ENCODE measurements at places on chromosomes 1 and 21. TPM values are rescaled to one million over a fixed set of nuclear protein-coding genes. Genes with fewer than 3 reads are reported as not detected.

DNA sequence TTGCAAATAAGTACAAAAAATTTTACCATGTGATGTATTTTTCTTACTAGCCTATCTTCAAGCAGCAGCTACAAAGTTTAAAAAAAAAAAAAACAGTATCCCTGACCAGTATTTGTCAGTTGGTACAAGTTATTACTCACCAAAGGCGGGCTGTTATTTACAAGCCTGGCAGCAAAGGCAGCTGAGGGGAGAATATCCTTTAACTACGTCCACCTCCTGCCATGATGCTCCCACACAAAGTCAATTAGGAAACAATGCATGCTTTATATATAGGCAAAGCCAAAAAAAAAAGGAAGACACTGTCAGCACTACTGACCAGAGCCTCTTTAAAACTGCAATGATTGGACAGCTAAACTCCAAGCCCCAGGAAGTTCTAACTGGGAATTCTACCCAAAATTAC is 13.7 kb downstream of the PSMA5 start:
- DNase-seq, result no peak
- H3K27me3 ChIP-seq, result no peaks in the 10 kb centered on the region
- peaks cover 26% of the 10 kb centered on the region for H3K4me1 ChIP-seq
- peaks cover 65% of the 10 kb centered on the region for H3K36me3 ChIP-seq

GRCh38 chr1:232705815-232706575 is 76.1 kb upstream of the SIPA1L2 start:
- no peak overlapping the region for H3K4me3 ChIP-seq
- H3K27me3 ChIP-seq, result peaks cover 2% of the 10 kb centered on the region
- no peaks in the 10 kb centered on the region for H3K36me3 ChIP-seq
- peaks cover 6% of the 10 kb centered on the region for H3K4me1 ChIP-seq
- no peak for DNase-seq
- H3K27ac ChIP-seq, result no peak overlapping the region

- H3K4me1 ChIP-seq, result peaks cover 27% of the 10 kb centered on the region
- no peak overlapping the region for H3K27ac ChIP-seq
- no peak for DNase-seq
- no peak overlapping the region for H3K4me3 ChIP-seq
- H3K27me3 ChIP-seq, result no peaks in the 10 kb centered on the region
Measured at GRCh38 chr1:145785547-145785946, 38.3 kb downstream of the RNF115 start.

DNA sequence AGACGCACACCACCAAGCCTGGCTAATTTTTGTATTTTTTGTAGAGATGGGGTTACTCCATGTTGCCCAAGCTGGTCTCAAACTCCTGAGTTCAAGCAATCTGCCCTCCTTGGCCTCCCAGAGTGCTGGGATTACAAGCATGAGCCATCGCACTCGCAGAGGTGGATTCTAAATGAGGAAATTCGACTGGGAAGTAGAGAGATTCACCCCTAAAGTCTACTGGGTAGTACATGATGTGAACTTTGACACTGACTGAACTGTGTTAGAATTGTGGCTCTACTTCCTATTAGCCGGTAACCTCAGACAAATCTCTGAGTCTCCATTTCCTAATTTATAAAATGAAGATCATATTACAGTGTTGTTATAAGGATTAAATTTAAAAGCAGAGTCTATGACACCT is 276.0 kb upstream of the NR5A2 start:
- H3K27ac ChIP-seq, result no peak overlapping the region
- no peak for DNase-seq
- no peak overlapping the region for H3K4me3 ChIP-seq
- H3K4me1 ChIP-seq, result no peaks in the 10 kb centered on the region
- H3K27me3 ChIP-seq, result peaks cover 3% of the 10 kb centered on the region

GJB4 gene
- total RNA-seq, result not detected

BCAR3 gene
- total RNA-seq, result 0.82 TPM

DNA sequence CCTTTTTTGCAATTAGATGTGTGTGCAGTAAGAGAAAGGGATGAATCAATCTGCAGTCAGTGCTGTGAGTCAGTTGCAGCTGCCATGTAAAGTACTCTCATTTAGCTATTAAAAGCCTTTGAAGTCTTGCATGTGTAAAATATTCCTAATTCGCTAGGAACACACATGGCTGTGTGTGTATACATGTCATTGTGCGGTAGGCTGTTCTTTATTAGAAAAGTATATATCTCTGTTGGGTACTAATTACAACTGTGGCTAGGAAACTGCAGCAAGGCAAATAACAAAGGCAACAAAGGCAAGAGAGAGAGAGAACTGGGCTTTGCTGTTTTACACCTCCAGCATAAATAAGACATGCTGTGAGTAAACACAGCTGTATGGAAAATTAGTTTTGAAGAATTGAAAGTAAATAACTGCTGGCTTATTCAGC is 41.7 kb downstream of the EPB41 start:
- H3K27ac ChIP-seq, result no peak overlapping the region
- H3K4me3 ChIP-seq, result no peak overlapping the region
- H3K36me3 ChIP-seq, result no peaks in the 10 kb centered on the region
- peaks cover 41% of the 10 kb centered on the region for H3K4me1 ChIP-seq
- H3K27me3 ChIP-seq, result no peaks in the 10 kb centered on the region

GRCh38 chr1:180234369-180235076 is 4.5 kb downstream of the LHX4 start:
- H3K4me1 ChIP-seq, result peaks cover 35% of the 10 kb centered on the region
- no peak for DNase-seq
- no peak overlapping the region for H3K27ac ChIP-seq
- no peaks in the 10 kb centered on the region for H3K36me3 ChIP-seq
- no peak overlapping the region for H3K4me3 ChIP-seq
- peaks cover 80% of the 10 kb centered on the region for H3K27me3 ChIP-seq

TMEM53 gene
- total RNA-seq, result 6.5 TPM

DNA sequence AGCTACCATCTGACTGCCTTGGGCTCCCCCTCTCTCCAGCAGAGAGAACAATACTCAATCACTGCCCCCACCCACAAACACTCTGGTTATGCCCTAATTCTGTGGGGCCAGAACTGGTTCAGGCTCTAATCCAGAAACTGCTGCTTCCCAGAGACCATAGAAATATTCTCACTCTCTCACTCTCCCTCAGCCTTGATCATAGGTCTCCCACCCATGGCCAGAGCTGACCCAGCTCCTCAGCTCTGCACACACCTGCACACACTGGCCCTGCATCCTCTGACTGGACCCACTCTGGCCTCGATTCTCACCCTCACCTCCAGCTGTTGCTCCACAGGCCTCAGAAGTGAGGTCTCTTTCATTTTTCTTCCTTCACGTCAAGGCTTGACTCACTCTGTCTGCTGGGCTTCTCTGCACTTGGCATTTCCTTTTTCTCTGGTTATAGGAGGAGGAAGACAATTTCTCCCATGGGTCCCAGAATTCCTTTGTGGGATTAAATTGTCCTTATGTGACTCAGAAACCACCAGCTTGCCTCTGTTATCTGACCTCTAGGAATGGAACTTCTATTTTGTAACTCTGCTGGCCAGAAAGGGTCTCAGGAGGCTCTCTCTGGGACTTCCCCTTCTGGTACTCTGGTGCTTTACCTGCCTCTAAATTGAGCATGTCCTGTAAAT is 15.6 kb upstream of the ZMYM6 start:
- no peak overlapping the region for H3K4me3 ChIP-seq
- no peak overlapping the region for H3K27ac ChIP-seq
- H3K4me1 ChIP-seq, result no peaks in the 10 kb centered on the region

DNA sequence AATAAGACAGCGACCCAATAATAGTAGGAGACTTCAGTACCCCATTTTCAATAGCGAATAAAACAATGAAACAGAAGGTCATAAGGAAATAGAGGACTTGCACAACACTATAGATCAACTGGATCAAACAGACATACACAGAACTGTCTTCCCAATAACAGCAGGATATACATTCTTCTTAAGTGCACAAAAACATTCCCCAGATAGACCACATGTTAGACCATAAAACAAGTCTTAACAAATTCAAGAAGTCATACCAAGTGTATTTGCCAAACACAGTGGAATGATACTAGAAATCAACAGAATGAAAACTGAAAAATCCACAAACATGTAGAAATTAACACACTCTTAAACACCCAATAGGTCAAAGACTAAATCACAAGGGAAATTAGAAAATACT is 78.0 kb downstream of the LBR start:
- no peaks in the 10 kb centered on the region for H3K4me1 ChIP-seq
- no peak overlapping the region for H3K27ac ChIP-seq
- no peaks in the 10 kb centered on the region for H3K36me3 ChIP-seq
- peaks cover 11% of the 10 kb centered on the region for H3K27me3 ChIP-seq

DNA sequence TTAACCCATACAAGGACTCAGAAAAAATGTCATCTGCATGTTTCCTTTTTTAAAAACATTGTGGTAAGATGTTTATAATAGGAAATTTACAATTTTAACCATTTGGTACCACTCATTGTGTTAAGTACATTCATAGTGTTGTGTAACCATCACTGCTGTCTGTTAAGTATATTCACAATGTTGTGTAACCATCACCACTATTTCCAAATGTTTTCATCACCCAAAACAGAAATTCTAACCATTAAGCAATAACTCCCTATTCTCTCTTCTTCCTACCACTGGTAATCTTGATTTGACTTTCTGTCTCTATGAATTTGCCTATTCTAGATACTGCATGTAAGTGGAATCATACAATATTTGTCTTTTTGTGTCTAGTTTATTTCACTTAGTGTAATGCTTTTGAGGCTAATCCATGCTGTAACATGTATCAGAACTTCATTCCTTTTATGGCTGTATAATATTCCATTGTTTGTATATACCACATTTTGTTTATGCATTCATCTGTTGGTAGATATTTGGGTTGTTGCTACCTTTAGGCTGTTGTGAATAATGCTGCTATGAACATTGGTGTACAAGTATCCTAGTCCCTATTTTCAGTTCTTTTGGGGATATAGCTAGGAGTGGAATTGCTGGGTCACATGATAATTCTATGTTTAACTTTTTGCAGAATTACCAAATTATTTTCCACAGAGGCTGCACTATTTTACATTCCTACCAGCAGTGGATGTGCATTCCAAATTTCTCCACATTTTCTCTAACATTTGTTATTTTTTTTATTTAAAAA is 14.1 kb downstream of the HIPK1 start:
- peaks cover 76% of the 10 kb centered on the region for H3K4me1 ChIP-seq
- no peaks in the 10 kb centered on the region for H3K27me3 ChIP-seq
- peaks cover 39% of the 10 kb centered on the region for H3K36me3 ChIP-seq
- H3K4me3 ChIP-seq, result no peak overlapping the region
- no peak overlapping the region for H3K27ac ChIP-seq
- DNase-seq, result no peak

ZNF678 gene
- 7.4 TPM for total RNA-seq

GRCh38 chr1:220552672-220553260 is 24.8 kb downstream of the MARK1 start:
- H3K4me3 ChIP-seq, result no peak overlapping the region
- H3K27ac ChIP-seq, result no peak overlapping the region
- DNase-seq, result no peak
- H3K36me3 ChIP-seq, result no peaks in the 10 kb centered on the region

LHX8 gene
- not detected for total RNA-seq

- peaks cover 2% of the 10 kb centered on the region for H3K36me3 ChIP-seq
- no peak overlapping the region for H3K27ac ChIP-seq
- peaks cover 3% of the 10 kb centered on the region for H3K27me3 ChIP-seq
- no peak overlapping the region for H3K4me3 ChIP-seq
- DNase-seq, result no peak
Measured at GRCh38 chr1:166490437-166490991, 323.7 kb upstream of the FAM78B start.

C1orf141 gene
- total RNA-seq, result 0.70 TPM

APOBEC4 gene
- total RNA-seq, result not detected

DNA sequence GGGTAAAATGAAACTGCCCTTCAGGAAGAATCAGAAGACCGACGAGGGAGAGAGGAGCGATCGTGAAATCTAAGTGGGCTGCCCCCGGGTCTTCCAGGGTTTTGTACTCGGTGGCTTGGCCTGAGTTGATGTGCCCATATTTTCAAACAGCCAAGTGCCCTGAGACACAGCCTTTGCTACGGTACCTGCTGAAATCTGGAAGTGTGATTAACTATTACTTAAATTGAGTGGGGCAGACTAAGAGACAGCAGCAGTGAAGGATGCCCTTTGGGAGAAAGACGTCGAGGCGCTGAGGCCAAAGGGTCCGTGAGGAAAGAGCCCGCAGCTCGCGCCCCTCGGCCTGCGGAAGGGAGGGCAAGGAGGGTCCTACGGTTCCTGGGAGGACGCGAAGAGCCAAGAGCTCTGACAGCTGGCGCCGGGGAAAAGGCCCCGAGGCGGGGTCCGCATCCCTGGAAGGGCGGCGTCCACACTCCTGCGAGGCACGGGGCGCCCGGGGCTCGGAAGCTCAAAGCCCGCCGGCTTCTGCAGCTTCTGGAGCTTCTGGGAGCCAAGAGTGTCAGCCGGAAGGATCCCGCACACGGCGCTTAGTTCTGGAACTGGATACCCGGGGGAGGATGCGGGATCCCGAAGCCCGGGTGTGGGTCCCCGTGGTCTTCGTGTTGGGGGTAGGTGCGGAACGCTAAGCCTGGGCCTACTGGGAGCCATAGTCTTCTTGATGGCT is 15.4 kb upstream of the RNU1-4 start:
- H3K4me1 ChIP-seq, result peaks cover 2% of the 10 kb centered on the region
- no peak for DNase-seq
- no peaks in the 10 kb centered on the region for H3K36me3 ChIP-seq
- H3K27me3 ChIP-seq, result peaks cover 7% of the 10 kb centered on the region
- H3K4me3 ChIP-seq, result no peak overlapping the region

- H3K27ac ChIP-seq, result peak overlapping the region; percentile 23
- no peaks in the 10 kb centered on the region for H3K27me3 ChIP-seq
- H3K36me3 ChIP-seq, result peaks cover 14% of the 10 kb centered on the region
- no peak for DNase-seq
- H3K4me1 ChIP-seq, result peaks cover 68% of the 10 kb centered on the region
Measured at GRCh38 chr1:112636056-112636455, 16.4 kb downstream of the CAPZA1 start.

- H3K4me3 ChIP-seq, result no peak overlapping the region
- DNase-seq, result no peak
- H3K36me3 ChIP-seq, result no peaks in the 10 kb centered on the region
- H3K27me3 ChIP-seq, result peaks cover 32% of the 10 kb centered on the region
- H3K4me1 ChIP-seq, result peaks cover 4% of the 10 kb centered on the region
- H3K27ac ChIP-seq, result no peak overlapping the region
Measured at GRCh38 chr1:41365320-41365633, 4.0 kb downstream of the FOXO6 start.

GRCh38 chr1:116994411-116994810 is 7.1 kb upstream of the CD101 start:
- H3K27ac ChIP-seq, result no peak overlapping the region
- H3K27me3 ChIP-seq, result no peaks in the 10 kb centered on the region
- H3K4me1 ChIP-seq, result peaks cover 8% of the 10 kb centered on the region
- H3K4me3 ChIP-seq, result no peak overlapping the region
- H3K36me3 ChIP-seq, result no peaks in the 10 kb centered on the region

DNA sequence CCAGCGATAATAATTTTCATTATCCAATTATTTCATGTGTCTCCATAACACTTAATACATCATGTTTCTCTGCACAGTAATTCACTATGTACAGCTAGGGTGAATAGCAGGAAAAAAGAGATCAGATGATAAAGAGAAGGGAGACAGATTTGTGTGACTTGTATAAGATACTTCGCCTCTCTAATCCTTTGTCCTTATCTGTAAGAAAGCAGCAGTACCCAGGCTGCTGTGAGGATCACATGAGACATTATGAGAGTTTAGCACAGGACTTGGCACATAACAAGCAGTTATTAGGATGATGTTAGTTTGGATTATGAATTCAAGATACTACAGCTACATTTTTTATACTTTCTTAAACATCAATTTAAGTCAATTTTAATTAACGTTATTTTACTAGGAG is 6.3 kb downstream of the ERG start:
- DNase-seq, result no peak
- H3K27ac ChIP-seq, result no peak overlapping the region
- no peaks in the 10 kb centered on the region for H3K4me1 ChIP-seq
- H3K27me3 ChIP-seq, result peaks cover 29% of the 10 kb centered on the region
- H3K36me3 ChIP-seq, result no peaks in the 10 kb centered on the region

TRIM17 gene
- 1.6 TPM for total RNA-seq

All from activated CD4-positive, alpha-beta memory T cell treated with anti-CD3 and anti-CD28 coated beads for 36 hours (primary cell).